Stimulated activated CD4-positive, alpha-beta T cell treated with anti-CD3 and anti-CD28 coated beads, Interleukin-15, amount 100 ng/mL, for 1 hour (primary cell): ENCODE measurements at places on chromosomes 5 and 9.

- DNase-seq = no peak
These were observed 515 bp upstream of the AGPAT2 start for GRCh38 chr9:136687721-136688223.

DNA sequence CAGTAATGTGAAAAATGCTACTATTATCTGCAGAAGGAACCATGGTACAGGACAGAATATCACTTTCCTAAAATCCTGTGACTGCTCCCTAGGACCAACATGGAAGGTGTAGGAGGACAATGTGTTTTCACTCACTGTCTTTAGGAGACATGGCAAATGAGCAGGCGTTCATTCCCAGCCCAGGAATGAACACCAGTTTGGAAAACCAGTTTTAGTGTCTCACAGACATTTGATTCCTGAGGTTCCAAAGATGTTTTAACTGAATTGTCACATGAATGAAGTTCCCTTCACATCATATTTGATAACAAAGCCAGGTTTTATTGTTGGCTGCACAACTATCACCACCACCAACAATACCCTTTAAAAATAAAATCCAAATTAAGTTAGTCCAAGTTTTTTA lies 178.2 kb downstream of the ENC1 start:
- no peak for DNase-seq

- DNase-seq = no peak
These were observed 440.4 kb downstream of the CDH18 start for GRCh38 chr5:19547640-19548039.

DNA sequence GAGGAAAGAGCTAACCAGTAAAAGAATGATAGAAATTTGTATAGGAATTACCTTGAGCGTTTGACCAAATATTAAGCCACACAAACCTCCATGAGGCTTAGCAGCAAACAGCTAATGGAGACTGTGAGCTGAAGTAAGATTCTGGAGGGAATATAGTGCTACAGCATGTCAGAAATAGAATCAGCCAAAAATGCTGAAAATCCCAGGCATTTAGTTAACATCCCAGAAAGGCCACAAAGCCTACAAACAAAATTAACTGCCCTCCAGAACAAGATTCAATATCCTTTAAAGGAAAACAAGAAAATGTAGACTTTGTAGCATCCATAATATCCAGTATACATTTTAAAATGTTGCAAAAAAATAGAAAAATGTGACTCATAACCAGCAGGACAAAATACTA lies 257.8 kb upstream of the TUSC1 start:
- no peak for DNase-seq

GRCh38 chr5:51214746-51215145 lies 168.5 kb upstream of the ISL1 start:
- no peak for DNase-seq

DNA sequence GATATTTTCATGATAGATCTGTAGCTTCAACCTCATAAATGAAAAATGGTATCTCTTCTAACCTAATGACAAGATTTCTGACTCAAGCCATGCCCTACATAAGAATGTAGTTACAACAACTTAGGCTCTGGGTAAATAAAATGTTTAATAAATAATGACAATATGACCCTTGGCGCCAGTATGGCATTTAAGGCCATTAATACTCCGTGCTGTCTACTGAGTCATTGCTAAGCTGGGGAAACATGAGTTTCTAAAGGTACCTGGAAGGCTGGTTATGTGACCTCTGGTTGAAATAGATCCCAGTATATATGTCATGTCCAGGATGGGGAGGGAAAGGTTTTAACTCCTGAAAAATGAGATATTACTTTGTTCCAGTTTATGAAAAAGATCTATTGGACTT lies 58.0 kb upstream of the CEMIP2 start:
- no peak for DNase-seq

DNA sequence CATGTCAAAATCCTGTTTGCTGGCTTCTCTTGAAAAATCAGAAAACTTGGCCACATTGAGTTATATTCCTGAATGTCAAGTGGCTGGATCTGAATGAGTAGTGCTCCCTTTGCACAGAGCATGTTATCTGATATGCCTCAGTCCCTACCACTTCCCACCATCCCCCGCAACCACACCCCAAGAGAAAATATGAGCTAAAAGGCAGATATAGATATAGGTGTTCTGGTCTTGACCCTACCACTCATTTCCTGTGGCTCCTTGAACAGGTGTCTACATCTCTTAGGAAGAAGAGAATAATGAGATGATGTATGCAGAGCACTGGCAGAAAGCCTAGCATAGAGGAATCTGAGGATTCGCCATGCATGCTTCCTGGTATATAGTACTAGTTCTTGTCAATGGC lies 6.6 kb upstream of the CYSTM1 start:
- DNase-seq = no peak

GRCh38 chr9:134258828-134259546 lies 67.3 kb upstream of the RXRA start:
- no peak for DNase-seq

DNA sequence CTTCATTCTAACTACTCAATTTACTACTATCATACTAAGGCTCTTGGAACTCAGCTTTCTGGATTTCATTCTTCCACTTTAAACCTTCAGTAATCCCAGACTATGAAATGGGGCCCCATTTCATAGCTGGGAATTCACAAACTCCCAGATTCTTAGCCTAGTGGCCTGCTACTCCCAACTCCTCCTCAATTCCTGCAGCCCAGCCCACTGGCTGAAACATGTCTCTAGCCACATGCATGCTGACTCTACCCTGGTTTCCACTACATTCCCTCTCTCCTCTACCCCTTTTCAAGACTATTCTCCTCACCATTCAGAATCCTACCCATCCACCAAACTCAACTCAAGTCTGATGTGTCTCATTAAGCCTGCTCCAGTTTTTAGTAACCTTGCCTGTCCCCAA lies 370.6 kb downstream of the BNC2 start:
- no peak for DNase-seq

DNA sequence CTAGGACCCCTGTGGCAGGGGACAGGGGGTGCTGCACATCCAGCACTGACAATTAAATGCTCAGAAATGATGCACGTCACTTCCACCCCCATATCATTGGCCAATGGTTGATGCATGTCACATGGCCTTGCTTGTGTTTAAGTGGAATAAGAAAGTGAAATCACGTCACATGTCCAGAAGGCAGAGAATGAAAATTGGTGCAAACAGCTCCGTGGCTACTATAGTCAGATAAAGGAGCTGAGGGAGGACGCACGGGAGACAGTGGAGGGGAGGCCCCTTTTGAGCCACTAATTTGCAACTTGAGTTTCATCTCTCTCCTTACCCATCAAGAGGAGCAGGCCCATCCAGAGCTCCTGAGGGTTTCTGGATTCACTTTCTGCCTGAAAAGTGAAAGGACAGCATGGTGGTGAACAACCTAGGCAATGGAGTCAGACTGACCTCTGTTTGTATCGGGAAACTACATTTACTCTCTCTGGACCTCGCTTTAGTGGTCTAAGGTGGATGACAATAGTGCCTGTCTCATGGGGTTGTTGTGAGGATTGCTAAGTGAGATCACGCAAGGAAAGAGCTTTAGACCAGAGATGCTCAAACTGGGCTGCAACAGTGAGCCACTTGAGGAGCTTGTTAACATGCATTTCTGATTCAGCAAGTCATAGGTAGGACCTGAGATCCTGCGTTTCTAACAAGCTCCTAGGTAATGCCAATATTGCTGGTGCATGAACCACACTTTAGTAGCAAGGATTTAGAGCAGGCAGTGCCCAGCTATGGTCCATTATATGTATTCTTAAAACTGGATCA lies 133.9 kb upstream of the ADRA1B start:
- DNase-seq = no peak

- DNase-seq = no peak
These were observed at the start of gene TRPM3 for GRCh38 chr9:71121275-71122021. Gene TRPM3 (minus strand): TSS chr9:71121621. CDS start chr9:71121354, 267 bp downstream.

- DNase-seq = no peak
These were observed 891.3 kb downstream of the TLE1 start for GRCh38 chr9:80797831-80798688.

- DNase-seq = no peak
These were observed 72.3 kb downstream of the NIPSNAP3B start for GRCh38 chr9:104836235-104836634.
